ENCODE measurements at places on chromosomes 12 and 14.

GRCh38 chr14:95516554-95517181 is at the start of gene SYNE3:
TSS of gene SYNE3 (minus strand) at chr14:95516650. CDS start at chr14:95475821, 40,829 bp downstream.
- no peak for DNase-seq

DNA sequence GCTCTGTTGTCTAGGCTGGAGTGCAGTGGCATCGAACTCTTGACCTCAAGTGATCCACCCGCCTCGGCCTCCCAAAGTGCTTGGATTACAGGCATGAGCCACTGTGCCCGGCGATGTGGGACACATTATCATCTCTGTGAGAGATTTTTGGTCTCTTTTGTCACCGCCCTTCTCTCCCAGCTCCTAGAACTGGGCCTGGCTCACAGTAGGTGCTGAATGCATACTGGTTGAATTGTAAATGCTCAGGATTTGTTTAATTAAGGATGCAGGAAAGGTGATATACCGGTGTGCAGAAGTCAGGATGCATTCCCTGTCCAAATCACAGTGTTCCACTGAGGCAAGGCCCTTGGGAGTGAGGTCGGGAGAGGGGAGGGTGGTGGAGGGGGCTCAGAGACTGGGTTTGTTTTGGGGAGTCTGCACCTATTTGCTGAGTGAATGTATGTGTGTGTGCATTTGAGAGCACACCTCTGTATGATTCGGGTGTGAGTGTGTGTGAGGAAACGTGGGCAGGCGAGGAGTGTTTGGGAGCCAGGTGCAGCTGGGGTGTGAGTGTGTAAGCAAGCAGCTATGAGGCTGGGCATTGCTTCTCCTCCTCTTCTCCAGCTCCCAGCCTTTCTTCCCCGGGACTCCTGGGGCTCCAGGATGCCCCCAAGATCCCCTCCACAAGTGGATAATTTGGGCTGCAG is 1.0 kb upstream of the KRT18 start:
- no peak for DNase-seq

DNA sequence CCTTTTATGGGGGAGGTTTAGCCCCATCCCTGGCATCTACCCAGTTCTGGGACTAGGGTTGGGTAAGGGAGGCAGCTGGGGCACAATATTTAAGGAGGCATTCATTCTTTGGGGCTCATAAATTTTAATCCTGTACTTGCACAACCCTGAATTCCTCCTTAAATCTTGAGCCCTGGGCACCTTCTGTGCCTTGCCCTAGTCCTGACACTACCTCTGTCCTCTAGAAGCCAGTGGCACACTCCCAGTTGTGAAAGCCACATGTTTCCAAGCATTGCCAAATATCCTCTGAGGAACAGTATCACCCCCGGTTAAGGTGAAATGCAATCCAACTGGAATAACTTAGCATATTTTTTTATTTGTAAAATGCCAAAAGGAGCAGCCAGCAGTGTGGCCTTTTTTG is 36.6 kb downstream of the SLC16A7 start:
- DNase-seq: no peak

DNA sequence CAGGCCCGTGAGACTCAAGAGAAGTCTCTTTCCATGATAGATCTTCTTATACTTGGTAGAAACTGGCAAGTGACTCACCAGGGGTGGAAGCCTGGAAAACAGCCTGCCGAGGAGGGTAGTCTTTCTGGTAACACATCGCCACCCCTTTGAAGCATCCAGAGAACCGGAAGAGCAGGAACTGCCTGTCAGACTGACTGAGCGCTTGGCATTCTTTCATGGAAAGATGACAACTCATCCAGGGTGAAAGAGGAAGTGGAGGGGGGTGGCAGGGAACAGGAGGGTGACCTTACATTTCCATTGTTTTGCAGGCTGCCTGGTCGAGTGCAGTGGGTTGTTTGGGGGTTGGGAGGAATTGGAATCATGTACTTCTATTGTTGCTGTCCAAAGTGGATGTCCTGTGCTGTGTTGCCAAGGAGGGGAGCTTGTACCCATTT is 34.5 kb downstream of the PRKCH start:
- DNase-seq: no peak

DNA sequence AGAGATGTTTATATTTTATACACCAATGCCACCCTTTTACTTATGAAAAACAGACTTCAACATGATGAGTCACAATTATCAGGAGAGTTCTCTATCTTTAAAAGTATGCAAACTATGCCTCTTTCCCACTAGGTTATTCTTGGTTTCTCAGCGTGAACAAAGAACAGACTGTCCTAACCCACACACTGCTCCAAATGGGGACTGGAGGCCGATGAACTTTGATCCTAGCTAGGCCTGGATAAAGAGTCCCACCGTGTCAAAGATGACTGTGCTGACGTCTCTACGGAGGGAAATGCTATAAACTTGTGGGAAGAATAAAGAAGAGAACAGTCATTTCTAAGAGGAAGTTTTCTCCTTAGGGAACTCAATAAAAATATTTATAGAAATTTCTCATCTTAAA is 160.1 kb downstream of the EPS8 start:
- no peak for DNase-seq

DNA sequence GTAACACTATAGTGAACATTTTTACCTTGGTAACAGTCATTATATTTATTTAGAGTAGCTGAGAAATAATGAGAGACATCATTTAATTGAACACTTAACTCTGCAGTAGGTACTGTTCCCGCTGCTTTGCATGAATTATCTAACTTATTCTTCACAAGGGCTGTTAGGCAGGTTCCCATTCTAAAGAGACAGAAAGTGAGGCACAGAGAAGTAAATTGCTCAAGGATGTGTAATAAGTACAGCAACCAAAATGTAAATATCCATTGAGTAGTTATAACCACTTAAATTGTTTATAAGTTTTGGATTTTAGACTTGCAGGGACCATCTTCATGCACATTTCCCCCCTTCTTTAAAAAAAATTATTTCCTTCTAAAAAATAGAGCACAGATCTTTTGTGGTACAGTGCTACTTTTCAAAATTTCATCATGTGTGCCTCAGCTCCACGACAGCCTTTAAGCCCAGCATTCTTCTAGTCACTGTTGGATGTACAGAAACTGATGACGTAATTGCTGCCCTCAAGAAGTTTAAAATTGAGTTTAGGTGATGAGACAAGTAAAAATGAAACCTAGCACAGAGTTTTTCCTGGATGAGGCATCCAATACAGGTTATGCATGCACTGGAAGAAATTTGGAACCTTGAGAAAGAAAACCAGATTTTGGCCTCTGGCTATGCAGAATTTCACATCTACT is 6.0 kb upstream of the MANSC4 start:
- peak; percentile 21 for DNase-seq

GRCh38 chr12:92502417-92503028 is 200.3 kb upstream of the PLEKHG7 start:
- DNase-seq: no peak

DNA sequence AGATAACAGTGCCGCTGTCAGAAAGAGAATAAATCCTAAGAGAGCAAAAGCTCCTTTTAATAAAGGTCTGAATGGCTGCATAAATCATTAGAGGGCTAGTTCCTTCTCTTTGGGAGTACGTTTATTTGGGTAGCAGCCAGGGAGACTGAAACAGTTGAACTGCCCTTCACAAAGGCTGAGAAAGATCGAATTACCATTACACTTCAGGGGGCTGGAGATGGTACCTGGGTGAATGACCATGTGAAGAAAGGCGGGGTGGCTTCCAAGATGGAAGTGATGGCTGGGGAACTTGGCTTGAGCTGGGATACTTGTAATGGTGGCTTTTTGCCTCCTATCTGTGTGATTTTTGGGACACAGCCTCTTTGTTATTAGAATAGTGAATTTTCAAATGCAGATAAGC is 1.7 kb upstream of the FGD4 start:
- DNase-seq: no peak

DNA sequence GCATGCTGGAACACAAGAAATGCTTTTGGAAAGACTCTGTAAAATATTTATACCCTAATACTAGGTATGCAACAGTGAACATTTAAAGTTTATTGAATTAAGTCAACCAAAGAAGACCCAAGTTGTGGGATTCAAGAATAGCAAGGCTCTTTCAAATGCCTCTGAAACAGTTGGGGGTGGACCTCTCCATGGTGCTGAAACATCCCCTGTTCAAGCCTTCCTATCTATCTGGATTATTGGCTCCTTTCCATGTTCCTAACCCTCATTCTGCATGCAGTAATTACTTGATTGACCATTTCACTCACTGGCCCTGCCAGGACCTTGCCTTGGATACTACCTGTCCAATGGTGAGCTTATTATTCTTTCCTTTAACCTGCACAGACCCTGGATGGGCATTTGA is 349.7 kb downstream of the NRXN3 start:
- DNase-seq: no peak

- peak; percentile 4 for DNase-seq
Measured at GRCh38 chr14:36520601-36521525, 831 bp upstream of the NKX2-1 start.

DNA sequence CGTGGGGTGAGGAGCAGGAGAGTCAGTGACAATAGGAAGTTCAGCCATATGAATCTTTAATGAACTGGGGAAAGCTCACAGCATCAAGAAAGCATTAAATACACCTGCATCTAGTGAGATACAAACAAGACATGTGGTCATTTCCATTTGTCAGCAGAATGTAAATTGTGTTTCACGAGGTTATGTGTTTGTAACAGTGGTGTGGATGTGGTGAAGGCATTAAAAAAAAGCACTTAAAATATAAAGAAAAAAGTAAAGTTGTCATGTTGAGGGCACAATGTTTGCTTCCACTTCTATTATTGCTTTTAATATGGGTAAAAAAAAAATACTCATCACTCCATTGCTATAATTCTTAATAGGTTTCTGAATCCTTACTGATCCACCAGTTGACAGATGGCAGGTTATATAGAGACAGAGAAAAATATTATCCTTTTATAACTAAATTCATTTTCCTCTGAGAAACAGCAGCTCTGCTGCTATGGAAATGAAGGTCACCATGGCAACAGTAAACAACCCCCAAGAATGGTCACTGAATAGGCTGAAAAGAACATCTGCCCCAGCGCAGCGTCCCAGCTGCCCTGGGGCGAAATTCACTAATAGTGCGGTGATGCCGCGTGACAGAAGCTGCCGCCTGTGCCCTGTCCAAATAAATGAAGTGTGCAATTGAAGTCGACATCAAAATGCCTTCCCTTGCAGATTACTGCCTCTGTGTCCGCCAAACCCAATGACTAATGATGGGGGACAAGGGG is 226.1 kb downstream of the FOXN3 start:
- no peak for DNase-seq

GRCh38 chr14:33563191-33563900 is 387.5 kb downstream of the EGLN3 start:
- DNase-seq: no peak

DNA sequence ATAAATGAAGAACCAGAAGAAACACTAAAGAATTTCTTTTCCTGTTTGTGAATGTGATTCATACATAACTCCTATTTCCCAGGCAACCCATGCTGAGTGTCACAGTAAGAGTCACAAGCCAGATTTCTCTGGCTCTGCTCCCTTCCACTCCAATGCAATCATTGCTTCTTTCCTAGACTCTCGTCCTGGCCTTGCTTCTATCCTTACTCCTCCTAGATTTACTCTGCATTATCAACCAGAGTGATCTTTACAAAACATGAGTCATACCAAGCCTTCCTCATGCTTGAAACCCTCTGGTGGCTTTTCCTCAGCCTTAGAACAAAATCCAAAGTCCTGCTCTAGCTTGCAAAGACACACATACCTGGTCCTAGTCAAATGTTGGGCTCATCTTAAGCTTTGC is 13.3 kb downstream of the IL22 start:
- DNase-seq: peak; percentile 73

DNA sequence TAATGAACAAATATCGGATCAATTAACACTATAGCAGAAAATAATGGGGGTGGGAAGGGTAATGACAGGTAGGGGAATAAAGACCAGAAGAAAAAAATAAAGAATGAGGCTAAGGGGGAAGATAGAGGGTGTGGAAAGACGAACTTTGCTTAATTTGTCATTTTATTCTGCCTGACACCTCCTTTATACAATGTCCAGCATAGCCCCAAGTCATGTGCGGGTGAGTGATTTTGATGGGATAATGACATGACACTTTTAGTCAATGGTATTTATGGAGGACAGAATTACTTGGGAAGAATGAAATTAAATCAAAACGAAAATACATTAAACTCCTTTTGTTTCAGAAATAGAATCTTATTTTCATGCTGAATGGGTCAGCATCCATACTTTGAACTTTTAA is 20.5 kb upstream of the IFNG-AS1 start:
- no peak for DNase-seq

DNA sequence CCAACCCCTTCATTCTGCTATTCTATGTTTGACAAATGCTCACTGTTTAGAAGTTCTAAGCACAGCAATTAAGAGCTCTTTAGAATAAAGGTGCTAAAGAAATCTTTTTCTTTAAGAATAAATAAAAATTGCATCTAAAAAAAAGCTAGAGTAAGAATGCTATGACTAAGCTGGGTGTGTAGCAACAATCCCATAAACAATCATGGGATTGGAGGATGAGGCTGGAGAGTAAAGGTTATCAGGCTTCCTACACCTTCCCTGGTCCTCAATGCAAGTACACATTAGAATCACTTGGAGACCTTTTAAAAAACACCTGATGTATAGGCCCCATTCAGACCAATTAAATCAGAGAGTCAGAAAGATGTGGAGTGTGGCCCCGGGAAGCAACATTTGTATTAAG is 88.3 kb downstream of the CIT start:
- no peak for DNase-seq

DNA sequence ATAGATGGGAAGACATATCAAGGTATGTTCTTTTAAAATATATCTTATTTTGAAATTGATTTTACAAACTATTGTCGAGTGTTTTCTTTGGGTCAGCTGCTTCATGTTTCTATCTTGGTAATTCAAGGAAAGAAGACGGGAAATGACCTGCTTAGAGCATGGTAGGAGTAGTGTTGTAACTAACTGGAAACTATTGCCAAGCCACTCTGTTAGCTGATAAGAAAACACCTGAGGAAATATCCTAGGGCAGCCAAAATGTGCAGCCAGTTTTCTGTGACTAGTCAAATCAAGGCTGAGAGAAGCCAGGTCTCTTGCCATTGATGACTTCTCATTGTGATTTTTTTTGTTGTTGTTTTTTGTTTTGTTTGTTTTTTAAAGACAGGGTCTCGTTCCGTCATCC is 30.2 kb downstream of the METAP2 start:
- DNase-seq: no peak

DNA sequence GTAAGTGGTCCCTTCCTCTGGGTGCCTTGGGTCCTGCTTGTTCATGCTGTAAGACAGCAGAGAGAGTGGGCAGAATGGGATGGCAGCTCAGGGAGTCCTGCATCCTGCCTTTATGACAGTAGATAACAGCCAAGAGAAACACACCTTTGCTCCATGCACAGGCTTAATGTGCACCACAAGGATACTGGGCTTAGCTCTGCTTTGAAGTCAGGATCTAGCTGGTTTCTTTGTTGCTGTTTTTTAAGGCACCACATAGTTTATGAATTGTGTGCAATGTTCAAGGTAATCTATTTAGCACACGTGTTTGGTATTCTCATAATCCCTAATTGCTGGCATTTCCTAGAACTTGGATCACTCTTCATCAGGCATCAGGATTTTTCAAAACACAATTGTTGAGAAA is 239.5 kb upstream of the DCN start:
- DNase-seq: no peak

Measured in amniotic stem cell (primary cell).